ENCODE measurements at places on chromosomes 3 and 15. TPM values are rescaled to one million over a fixed set of nuclear protein-coding genes. Genes with fewer than 3 reads are reported as not detected.

DNA sequence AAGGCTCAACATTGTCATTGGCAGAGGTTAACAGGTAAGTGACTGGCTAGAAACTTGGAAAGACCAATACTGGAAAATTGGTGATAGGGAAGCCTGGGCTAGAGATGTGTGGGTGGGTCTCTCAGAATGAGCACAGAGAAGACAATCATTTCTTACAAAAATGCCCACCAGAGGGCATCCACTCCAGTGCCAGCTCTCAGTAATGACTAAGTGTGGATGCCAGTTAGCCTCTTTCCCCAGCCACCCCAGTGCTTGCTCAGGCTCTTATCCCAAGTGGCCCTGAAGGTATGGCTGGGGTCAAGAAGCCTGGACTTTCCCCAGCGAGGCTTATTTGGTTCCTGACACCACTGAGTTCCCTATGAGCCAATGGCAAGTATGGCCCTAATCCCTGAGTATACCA is 115.9 kb upstream of the ST8SIA2 start:
- DNase-seq: no peak

Gene GRAMD1C
- total RNA-seq: 0.35 TPM

DNA sequence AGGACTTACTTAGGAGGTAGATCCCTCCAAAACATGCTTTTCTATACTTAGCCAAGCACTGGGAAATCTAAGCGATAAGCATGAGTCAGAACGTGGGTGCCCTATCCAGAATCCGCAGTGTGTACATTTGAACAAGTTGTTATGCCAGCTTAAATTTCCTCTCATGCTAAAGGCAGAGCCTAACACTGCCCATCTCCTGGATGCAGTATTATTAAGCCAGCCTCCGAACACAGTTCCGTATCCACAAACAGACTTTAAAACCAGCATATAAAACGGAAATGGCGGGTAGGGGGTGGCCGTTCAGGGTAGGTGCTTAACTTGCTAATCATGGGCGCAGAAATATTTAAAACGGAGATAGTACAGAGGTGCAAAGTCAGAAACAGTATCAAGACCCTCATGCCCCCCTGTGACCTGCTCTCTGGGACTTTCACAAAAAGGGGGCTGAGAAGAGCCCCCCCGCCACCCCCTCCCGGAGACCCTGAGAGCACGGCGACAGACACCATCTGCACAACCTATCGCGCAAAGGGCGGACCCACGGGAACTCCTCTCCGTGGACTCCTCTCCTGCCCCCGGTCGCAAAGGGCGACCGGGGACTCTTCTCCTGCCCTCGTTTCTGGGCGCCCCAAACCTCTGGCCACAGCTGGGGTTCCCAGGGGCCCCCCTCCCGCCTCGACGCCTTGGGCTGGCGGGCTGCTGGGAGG is 889 bp upstream of the LRRIQ4 start:
- no peak for DNase-seq

GRCh38 chr3:61966200-61966599 is 404.8 kb downstream of the PTPRG start:
- DNase-seq: no peak

Gene CCDC13
- total RNA-seq: 0.53 TPM

GRCh38 chr3:155871746-155872158 is 1.3 kb downstream of the GMPS start:
- DNase-seq: no peak

Gene CHL1
- 101 TPM for total RNA-seq

GRCh38 chr15:41961001-41961518 is 11.3 kb downstream of the EHD4 start:
- no peak for DNase-seq

GRCh38 chr15:30962079-30962478 is 29.3 kb downstream of the MTMR10 start:
- DNase-seq: no peak

GRCh38 chr3:48798998-48799397 is 48.7 kb downstream of the PRKAR2A start:
- DNase-seq: no peak

- DNase-seq: no peak
These were observed 59.6 kb upstream of the TSC22D2 start for GRCh38 chr3:150348500-150348899.

Gene SLC9C1
- 0.15 TPM for total RNA-seq

- no peak for DNase-seq
These were observed 15.6 kb upstream of the ZNF80 start for GRCh38 chr3:114252954-114253353.

Gene CHST13
- total RNA-seq: 0.87 TPM

GRCh38 chr3:79286882-79287281 is 480.9 kb downstream of the ROBO1 start:
- DNase-seq: no peak

DNA sequence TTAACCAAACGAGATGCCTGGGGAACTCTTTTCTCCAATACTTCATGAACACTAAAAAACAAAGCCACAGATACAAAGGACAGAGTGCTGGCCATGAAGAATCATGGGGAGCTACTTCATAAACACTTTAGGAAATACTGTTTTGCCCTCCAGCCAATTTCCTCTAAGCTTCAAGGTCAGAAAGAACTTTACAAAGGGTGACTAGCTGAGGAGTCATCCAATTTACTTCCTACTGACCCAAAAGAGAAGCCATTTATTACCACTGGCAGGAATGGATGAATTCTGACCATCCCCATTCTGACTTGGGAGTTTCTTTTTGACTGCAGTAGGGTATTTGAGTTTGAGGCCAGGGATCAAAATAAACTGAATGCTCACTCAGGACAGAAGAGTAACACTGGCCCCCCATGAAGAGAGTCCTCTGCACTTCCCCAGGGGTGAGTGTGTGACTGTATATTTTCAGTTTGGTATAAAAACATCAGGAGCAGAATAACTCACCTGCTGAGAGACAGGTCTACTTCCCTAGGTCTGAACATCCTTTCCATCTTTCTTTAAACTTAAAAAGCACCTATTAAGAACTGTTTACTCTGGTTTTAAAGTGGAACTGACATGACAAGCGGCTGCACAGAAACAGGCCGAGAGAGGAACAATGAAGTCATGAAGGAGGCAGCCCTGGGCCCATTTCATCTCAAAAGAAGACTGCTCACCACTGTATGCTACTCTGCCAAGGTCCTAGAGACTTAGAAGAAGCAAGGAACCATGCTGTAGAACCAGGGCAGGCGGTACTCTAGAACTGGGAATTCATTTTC is 203.6 kb downstream of the TNIK start:
- no peak for DNase-seq

DNA sequence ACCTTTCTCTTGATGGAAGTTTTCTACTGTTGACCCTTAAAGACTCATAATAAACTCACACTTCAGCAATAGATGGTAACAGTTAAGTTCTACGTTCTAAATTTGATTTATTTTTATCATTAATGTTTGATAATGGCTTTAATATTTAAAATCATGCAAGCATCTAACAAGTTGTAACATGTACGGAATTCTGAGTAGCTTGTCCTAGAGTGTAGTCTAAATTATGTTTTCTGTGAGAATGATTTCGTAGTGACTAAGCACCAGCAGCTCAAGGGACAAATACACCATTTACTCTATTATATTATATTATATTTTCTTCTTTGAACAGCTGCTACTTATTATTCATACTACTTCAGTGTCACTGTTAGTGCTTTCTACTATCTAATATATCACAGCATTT is 345.6 kb downstream of the NLGN1 start:
- DNase-seq: no peak

Gene FBXO40
- 0.13 TPM for total RNA-seq

DNA sequence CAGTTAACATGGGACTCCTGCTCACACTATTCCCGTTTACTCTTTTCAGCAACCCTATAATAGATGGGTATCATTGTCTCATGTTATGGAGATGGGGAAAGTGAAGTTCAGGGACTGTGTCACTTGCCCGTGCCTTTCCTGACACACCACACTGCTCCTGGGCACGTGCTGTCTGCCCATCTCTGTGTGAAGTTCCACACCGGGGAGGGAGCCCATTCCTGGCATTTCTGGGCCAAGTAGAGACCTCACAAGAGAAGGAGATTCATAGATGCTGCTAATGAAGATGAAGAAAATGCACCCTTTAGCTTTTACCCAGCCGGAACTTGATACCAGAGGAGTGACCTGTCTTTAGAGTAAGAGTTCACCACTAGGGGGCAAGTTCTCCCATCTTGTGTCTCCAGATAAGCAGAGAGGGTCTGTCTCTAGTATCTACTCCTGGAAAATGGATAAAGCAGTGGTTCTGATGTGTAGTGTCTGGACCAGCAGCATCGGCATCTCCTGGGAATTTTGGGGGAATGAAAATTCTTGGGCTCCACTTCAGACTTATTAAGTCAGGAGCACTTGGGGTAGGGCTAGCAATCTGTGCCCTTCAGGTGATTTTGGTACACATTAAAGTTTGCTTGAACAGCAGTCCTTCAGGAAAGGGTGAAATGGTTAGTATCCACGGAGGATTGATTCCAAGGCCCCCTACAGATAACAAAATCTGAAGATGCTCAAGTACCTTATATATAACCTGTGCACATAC is 2.0 kb upstream of the TOPBP1 start:
- no peak for DNase-seq

Gene TMEM266
- not detected for total RNA-seq

GRCh38 chr15:58602823-58603222 is 146.7 kb downstream of the ADAM10 start:
- DNase-seq: no peak

- no peak for DNase-seq
These were observed 88.0 kb downstream of the EDEM1 start for GRCh38 chr3:5275529-5275928.

Gene MORC1
- not detected for total RNA-seq

GRCh38 chr15:88902846-88903245 is 7.5 kb upstream of the HAPLN3 start:
- no peak for DNase-seq

Gene LYZL4
- total RNA-seq: not detected

- DNase-seq: no peak
These were observed 49.5 kb upstream of the HACD2 start for GRCh38 chr3:123634149-123635051.

GRCh38 chr15:75785771-75786574 is 57.3 kb upstream of the UBE2Q2 start:
- no peak for DNase-seq

DNA sequence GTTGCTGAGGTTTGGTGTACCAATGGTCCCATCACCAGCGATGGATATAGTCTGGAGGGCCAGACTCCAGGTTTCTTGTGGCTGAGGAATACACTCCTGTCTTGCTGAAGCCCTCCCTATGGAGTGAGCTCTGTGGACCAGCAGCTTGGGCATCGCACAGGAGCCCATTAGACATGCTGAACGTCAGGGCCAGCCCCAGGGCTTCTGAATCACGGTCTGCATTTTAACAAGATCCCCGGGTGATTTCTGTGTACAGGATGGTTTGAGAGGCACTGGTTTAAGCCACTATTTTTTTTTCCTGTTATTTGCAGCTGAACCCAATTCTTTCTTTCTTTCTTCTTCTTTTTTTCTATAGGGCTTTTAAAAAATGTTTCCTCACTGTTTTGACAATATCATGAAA is 69.5 kb upstream of the XCR1 start:
- no peak for DNase-seq

DNA sequence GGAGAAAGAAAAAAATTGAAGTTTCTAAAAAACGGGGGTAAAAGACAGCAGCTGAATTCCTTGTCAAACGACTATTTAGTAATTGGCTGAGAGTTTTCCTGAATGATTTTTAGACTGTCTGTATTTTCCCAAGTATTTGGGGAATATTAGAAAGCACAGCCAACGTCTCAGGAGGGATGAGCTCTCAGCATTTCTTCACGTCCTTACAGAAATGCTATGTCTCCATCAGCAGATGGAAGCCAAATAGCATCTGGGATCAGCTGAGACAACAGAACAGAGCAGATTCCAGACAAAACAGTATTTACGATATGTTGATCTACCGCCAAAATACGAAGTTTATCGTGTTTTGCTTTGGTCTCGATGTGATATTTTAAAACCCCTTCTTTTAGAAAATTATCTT is 5.3 kb upstream of the TMC3 start:
- DNase-seq: no peak

DNA sequence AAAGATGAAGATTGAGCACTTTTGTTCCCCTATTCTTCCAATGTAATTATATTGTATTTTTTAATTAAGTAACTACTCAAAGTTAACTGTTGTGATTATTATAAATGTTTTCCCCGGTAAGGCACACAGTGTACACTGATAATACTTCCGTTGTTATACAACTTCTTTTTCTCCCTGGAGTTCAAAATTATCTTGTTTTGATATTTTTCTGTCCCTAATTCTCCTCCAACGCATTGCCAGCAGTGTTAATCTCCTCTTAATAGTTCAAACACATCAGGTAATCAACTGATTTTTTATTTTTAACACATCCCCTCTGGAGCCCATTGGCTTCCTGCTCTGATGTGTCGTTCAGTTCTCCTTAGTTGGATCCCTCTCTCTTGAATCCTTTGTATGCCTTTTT is 32.3 kb upstream of the MFSD1 start:
- no peak for DNase-seq

DNA sequence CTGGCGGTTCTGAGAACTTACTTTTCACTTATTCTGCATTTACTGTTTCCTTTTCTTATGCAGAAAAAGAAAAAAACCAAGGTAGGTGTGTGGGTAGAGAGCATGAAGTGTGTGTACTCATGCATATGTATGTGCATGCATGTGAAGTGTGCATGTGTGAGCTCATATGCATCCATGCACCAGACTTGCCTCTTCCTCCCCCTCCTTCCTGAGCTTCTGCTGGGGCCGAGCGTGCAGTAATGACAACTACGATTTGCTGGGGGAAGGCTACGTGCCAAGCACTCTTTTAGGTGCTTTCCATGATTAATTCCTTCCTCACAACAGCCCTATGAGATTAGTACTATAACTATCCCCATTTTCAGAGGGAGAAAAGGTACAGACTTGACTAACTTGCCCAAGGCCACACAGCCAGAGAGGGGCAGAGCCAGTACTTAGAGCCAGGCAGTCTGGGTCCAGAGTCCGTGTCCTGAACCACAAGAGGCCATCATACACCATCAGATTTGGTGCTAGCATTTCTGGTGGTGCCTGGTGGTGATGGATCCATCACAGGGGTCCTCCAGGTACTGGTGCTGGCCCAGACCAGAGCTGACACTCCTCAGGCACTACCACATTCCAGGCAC is 46.7 kb downstream of the CAPN3 start:
- DNase-seq: no peak

GRCh38 chr3:148856384-148856783 is 8.7 kb upstream of the CPA3 start:
- DNase-seq: no peak

DNA sequence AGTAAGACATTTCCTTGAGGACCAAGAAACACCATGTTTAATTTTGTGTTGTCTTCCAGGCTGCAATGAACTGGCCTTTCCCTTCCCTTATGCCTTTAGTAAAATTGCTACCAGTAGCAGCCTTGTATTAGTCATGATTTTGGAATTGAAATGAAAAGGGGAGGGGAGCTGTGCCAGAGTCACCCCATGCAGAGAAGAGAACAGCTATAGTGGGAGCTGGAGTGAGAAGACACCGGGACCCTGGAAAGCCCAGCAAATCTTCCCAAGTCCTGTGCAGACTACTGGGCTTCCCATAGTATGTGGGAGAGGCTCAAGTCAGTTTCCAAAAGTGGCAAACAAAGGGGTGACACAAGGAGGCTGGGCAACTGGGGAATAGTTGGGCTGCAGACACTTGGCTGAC is 178.5 kb downstream of the NR1D2 start:
- DNase-seq: no peak

Gene RTP4
- total RNA-seq: 4.5 TPM

Data from ovary (tissue), 10 donors.